ENCODE measurements at places on chromosomes 4 and X. TPM values are rescaled to one million over a fixed set of nuclear protein-coding genes. Genes with fewer than 3 reads are reported as not detected.

DNA sequence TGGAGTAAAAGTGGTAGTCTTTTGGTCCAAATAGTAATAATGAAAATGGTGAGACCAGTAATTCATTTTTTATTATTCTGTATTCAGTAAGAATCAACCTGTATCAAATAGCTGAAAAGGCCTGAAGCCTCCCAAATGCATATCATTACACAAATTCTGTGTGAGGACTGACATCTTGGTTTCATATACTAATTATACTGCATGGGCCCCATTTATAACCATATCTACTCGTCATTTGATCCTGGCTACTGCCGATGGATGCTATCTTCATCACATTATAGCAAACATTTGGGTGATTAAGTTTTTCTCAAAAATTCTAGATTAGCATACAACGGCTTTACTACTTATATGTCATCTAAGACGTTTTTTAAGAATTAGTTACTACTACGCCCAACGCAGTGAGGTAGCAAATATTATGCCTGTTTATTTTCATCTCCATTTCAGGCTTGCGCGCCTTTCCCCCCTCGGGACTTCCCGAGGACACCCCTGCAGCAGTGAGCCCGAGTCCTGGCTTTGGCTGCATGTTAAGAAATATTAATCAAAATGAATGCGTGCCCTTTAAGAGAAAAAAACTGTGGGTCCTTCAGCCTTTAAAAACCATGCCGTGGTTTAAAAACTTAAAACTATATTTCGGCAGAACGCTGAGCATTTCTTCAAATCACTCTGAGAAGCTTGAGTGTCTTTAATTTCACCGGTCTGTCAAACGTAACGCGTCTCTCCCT lies 814 bp upstream of the MMAA start:
- no peak for DNase-seq

- DNase-seq = peak; percentile 95
These were observed at the start of gene SCFD2 for GRCh38 chr4:53365486-53366300. Gene SCFD2 (minus strand): TSS chr4:53366061.

DNA sequence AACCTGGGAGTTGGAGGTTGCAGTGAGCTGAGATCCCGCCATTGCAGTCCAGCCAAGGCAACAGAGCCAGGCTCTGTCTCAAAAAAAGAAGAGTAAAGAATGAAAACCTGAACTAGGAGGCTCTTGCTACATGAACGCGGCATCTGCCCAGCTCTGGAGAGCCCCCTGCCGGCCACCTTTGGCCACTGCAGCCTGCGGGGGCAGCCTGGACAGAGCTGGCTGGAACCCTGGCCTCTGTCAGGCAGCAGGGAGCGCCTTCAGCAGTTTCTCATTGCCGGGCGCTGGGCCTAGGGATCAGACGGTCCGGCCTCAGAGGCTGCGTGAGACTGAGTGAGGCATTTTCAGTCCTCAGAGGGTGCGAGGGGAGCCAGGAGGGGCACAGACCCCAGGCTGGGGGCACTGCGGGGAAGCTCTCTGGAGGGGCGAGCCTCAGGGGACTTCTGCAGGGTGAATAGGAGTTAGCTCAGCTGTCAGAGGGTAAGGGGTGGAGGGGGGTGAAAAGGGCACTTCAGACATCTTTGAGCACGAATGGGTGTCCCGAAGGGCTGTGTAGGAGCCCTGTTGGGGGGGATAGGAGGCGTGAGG lies 17.5 kb downstream of the DOK7 start:
- peak; percentile 95 for DNase-seq

- no peak for DNase-seq
These were observed 30.0 kb downstream of the SHROOM2 start for GRCh38 chrX:9816084-9816700.

DNA sequence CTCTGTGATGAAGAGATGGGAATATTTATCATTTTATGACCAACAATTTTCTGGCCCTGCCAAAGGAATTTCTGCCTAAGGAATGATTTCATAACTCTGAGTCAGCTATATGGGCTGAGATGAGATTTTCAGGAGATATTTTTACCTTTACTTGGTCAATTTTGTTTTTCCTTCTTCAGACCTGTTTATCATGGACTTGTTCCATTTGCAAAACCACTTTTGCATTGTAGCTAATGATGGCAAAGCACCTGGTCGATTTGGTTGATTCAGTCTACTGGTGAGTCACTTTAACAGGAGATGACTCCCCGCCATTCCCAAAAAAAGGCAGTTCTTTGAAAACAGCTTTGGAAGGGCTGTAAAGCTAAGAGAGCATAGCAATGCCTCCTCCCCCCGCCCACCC lies 53.3 kb downstream of the TEX13A start:
- DNase-seq = no peak

ART3 gene
- not detected for total RNA-seq

COX7B2 gene
- not detected for total RNA-seq

Measured in left lung (tissue), 14 donors.